ENCODE measurements at places on chromosomes 13 and 19.

DNA sequence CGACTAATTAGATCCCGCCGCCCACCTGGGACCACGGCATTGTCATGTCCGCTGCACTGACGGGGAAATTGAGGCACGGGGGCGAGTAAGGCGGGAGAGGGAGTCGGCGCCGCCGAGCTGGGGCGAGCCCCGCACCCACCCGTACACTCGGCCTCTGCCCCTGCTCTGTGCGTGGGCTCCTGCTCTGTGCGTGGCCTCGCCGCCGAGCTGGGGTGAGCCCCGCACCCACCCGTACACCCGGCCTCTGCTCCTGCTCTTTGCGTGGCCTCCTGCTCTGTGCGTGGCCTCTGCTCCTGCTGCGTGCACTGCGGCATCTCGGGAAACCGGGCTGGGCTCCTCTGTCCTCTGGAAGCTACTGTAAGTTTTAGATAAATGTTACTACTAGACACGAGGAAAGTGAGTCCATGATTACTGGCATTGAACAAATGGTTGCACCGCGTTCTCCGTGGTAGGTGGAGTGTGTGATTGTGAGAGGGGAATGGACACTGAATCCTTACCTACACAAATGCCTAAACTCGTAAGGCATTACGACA is 826 bp upstream of the C1QTNF9 start:
- no peak for DNase-seq

- DNase-seq: peak; percentile 81
Measured at GRCh38 chr19:49677231-49677900, at the start of gene PRMT1. Gene PRMT1 (plus strand): TSS chr19:49677271. CDS start chr19:49677281, 10 bp downstream.

DNA sequence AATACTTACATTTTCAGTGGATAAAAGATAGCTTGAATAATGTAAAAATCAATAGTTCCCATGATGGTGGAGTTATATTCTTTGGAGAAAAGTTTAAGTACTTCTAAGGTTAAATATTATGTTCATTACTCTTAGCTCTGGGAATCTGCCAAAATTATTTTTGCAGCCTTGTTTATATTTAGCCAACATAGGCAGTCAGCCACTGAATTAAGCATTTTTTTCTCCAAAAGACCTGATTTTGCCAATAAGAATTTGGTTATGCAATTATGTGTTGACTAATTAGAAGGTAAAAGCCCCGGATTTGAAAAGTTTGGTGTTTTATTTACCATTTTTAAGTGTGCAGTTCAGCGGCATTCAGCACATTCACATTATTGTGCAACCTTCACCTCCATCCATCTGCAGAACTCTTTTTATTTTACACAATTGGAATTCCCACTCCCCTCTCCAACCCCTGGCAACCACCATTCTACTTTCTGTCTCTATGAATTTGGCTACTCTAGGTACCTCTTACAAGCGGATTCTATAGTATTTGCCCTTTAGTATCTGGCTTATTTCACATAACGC is 90.1 kb upstream of the C1QTNF9B start:
- DNase-seq: no peak

- DNase-seq: no peak
Measured at GRCh38 chr19:8241646-8242045, 32.5 kb downstream of the CERS4 start.

DNA sequence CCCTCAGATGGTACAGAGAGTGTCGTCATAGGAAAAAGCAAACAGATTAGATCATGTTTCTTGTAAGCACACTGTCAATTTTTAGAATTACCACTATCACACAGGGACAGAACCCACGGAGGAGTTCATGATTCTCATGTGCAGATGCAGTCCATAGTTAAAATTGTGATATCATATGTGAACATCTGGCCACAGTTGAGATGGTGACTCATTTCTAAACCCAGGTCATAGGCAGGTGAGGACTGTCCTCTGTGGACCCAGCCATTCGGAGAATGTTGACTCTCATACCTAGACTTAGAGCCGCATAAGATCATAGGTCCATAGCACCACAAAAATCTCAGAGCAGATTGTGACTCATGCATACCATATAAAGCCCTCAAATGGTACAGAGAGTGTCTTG is 17.8 kb upstream of the ZNF730 start:
- no peak for DNase-seq

DNA sequence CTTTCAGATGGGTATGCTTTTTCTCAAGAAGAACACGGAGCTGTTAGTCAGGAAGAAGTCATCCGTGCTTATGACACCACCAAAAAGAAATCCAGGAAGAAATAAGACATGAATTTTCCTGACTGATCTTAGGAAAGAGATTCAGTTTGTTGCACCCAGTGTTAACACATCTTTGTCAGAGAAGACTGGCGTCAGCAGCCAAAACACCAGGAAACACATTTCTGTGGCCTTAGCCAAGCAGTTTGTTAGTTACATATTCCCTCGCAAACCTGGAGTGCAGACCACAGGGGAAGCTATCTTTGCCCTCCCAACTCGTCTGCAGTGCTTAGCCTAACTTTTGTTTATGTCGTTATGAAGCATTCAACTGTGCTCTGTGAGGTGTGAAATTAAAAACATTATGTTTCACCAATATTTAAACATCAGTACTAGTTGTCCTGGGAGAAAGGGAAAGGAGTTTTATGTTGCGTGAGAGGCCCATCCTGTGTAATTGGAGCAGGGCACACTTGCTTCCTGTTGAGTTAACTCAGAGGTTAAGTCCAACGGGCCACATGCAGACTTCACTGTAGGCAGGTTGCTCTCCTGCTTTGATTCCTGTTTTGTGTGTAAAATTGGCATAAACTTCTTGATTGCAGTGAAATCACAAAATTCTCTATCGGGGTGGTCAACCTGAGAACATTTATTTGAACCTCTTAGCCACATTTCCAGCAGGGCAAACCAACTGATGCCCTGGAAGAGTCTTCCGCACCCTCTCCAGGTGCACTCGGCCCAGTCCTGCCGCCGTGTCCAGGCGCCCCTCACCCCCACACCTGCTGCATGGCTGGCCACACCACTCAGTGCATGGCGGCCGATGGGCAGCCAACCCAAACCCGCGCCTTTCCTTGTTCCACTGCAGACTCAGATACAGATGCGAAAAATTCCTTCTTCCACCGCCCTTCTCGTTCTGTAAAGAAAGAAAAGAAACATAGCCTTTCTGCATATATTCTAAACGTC is 31.6 kb downstream of the SHISA2 start:
- no peak for DNase-seq

GRCh38 chr13:98503175-98504028 is 73.5 kb downstream of the STK24 start:
- no peak for DNase-seq

DNA sequence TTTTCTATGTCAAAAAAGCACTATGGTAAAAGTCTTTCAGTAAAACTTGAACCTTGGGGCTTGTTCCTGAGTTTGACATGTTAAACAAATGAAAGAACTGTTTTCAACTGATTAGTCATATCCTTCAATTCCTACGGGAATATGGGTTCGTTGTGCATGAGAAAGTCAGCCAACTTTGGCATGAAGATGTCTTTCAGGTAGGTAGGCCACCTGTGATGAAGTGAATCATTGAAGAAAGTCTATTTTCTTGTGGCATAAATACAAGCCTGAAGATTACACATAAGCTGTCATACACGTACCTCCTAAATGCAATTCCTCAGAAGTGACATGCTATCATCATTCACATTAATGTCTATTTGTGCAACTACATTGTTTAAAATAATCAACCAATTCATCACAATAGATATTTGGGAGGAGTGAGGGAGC is 513.0 kb downstream of the IRS2 start:
- no peak for DNase-seq

DNA sequence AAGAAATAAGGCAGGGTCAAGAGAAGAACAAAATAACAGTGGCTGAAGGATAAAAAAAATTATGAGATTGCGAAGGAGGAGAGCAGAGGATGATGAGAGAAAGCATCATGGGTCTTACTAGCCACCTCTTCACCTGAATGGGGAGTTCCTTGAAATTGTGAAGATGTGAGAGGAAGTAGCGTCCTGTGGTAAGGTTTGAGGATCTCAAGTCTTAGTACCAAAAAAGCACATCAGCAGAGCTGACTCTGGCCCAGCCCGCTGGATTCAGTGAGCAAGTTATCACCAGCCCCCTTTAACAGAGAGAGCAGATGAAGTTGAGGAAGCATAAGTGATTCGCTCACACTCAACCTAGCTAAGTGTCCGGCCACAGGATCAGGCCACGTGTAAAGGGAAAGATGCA is 61.8 kb downstream of the RXFP2 start:
- DNase-seq: no peak

- DNase-seq: no peak
Measured at GRCh38 chr19:2249880-2250765, 1.0 kb downstream of the AMH start.

- no peak for DNase-seq
Measured at GRCh38 chr13:23325191-23325590, 108.3 kb downstream of the SACS start.

- DNase-seq: no peak
Measured at GRCh38 chr19:4511300-4512054, 6.8 kb downstream of the PLIN4 start.

- DNase-seq: no peak
Measured at GRCh38 chr13:34657716-34658115, 284.4 kb upstream of the NBEA start.

DNA sequence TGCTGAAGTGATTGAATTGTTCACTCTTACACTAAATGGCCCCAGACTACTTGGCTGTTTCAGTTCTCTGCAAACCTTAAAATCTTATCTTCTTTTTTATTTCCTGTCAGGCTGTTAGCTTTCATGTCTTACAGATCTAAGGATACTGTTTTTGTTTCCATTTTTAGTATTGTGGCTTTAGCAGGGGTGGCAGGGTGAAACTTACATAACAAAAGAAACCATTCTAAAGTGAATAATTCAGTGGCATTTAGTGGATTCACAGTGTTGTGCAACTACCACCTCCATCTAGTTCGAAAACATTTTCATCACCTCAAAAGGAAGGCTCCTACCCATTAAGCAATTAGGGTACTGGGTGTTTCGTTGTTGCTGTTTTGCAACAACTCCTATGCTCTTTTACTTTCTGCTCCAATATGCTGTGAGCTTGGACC is 19.8 kb downstream of the TMEM272 start:
- DNase-seq: peak; percentile 84

GRCh38 chr19:2235381-2236063 is 607 bp downstream of the PLEKHJ1 start:
- DNase-seq: no peak

DNA sequence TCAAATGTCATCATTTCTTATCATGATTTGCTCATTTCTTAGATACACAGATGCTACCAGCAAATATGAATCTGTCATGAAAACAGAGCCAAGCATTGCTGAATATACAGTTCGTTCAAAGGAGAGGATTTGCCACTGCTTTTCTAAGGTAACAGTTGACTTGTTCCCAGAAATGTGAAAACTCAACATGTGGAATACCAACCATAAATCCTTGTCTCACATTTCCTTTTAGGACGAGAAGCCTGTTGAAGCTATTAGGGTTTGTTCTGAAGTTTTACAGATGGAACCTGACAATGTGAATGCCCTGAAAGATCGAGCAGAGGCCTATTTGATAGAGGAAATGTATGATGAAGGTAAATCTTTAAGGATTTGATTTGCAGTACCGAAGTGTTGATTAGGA is 86.7 kb downstream of the DNAJC3 start:
- no peak for DNase-seq

DNA sequence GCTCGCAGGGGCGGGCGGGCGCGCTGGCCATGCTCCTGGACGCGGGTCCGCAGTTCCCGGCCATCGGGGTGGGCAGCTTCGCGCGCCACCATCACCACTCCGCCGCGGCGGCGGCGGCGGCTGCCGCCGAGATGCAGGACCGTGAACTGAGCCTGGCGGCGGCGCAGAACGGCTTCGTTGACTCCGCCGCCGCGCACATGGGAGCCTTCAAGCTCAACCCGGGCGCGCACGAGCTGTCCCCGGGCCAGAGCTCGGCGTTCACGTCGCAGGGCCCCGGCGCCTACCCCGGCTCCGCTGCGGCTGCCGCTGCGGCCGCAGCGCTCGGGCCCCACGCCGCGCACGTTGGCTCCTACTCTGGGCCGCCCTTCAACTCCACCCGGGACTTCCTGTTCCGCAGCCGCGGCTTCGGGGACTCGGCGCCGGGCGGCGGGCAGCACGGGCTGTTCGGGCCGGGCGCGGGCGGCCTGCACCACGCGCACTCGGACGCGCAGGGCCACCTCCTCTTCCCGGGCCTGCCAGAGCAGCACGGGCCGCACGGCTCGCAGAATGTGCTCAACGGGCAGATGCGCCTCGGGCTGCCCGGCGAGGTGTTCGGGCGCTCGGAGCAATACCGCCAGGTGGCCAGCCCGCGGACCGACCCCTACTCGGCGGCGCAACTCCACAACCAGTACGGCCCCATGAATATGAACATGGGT is 599 bp downstream of the ZIC2 start:
- no peak for DNase-seq

DNA sequence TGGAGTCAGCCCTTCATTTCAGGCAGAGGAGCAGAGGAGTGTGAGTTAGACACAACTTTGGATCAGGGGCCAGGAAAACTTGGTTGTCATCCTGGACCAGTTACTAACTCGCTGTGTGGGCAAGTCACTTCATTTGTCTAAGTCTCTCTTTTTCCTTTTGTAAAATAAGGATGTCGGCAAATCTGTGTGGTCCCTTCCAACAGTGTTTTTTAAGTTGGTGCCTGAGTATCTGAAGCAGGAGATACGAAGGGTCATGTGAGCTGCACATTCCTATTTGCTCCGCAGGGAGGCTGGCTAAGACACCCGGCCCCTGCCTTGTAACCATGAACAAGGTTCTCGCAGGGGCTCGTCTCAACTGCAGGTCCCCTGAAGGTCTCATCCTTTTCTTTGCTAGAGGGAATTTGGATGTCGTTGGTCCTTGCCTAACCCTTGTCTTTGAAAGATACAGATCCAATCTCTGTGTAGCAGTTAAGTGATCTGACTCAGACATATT is 64.3 kb downstream of the LRCH1 start:
- DNase-seq: no peak

DNA sequence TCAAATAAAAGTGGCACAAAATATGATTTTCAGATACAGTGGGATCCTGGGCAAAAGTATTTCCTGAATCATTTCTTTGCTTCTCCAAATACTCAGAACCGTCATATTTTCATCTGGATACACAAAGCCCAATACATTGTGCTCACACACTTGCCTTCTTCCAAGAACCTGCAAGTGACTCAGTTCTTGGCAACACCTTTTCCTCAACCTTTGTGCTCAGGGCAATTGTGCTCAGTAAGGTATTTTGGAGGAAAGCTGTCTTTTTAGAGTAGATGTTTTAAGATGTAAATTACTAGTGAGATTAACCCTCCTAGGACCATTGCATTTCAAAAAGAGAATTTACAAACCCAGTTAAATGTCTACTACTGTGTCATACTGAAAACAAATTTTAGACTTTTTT is 233.5 kb downstream of the EFNB2 start:
- no peak for DNase-seq

GRCh38 chr13:69751259-69751658 is 356.4 kb upstream of the ATXN8OS start:
- no peak for DNase-seq

DNA sequence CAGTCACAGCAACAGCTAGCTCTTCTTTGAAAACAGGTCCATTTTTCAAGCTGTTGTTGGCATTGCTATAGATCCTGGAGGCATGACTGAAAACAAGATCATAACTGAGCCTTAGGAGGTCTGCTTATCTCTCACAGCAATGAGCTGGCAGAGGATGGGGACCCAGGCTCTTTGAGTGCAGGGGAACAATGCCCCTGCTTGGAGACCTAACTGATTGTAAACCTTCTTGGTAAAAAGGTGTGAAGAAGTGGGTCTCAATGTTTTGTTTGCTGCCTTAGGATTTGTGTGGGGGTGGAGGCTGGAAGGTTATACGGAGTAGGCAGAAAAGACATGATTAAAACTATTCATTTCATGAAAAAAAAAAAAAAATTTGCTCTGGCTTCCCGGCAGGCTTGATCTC is 94.6 kb downstream of the EFNB2 start:
- DNase-seq: no peak

GRCh38 chr13:27927444-27928352 is 7.9 kb downstream of the PDX1 start:
- no peak for DNase-seq
